Myometrial cell (primary cell): ENCODE measurements at places on chromosomes 7 and 10. TPM values are rescaled to one million over a fixed set of nuclear protein-coding genes. Genes with fewer than 3 reads are reported as not detected.

Gene IGFBP3
- total RNA-seq = 13.8 and 15.6 TPM in 2 replicates

Gene ANKRD61
- total RNA-seq = not detected in 2 replicates

Gene HPSE2
- 0.35 TPM in 1 of 2 replicates, not detected in the other for total RNA-seq

Gene CUBN
- total RNA-seq = under 0.01 and 0.35 TPM in 2 replicates

Gene HOXA3
- 0.18 TPM in 1 of 2 replicates, not detected in the other for total RNA-seq

Gene SPDYE6
- total RNA-seq = not detected in 2 replicates

Gene MYOZ1
- 0.53 TPM in 1 of 2 replicates, not detected in the other for total RNA-seq

Gene YKT6
- 129 and 150 TPM in 2 replicates for total RNA-seq

Gene BRAF
- 9.8 and 12.2 TPM in 2 replicates for total RNA-seq

Gene CYP3A4
- total RNA-seq = not detected in 2 replicates

Gene SLC39A12
- not detected in 2 replicates for total RNA-seq
